ENCODE measurements at places on chromosomes 11 and 22. TPM values are rescaled to one million over a fixed set of nuclear protein-coding genes. Genes with fewer than 3 reads are reported as not detected.

DNA sequence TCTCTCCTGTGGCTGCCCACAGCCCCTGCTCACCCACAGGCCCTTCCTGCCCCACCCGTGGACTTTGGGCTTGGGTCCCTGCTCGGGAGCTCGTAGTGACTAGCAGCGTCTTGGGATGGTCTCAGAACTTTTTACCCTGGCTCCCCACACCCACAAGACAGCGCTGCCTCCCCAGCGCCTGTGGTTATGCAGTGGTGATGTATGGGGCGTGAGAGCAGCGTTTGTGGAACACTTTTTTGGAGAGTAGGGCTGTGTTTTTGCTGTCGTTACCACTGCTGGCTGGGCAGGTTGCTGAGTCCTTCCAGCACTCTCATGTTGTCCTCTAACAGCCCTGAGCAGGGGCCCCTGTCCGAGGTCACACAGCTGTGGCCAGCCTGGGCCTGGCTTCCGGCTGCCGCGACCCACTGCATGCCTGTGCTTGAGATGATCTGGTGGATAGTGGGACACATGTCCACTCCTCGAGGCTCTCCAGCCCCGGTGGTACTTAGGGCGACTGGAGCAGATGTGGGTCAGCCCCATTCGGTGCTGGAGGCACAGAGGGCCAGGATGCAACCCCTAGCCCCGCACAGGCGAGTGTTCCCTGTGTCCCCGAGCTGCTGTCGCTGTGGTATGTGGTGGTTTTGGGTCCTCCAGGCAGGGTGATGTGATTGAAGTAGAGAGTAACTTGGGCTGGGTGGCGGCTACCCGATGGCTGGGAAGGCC is 7.1 kb upstream of the GRAMD4 start:
- peak; percentile 27 for DNase-seq

DNA sequence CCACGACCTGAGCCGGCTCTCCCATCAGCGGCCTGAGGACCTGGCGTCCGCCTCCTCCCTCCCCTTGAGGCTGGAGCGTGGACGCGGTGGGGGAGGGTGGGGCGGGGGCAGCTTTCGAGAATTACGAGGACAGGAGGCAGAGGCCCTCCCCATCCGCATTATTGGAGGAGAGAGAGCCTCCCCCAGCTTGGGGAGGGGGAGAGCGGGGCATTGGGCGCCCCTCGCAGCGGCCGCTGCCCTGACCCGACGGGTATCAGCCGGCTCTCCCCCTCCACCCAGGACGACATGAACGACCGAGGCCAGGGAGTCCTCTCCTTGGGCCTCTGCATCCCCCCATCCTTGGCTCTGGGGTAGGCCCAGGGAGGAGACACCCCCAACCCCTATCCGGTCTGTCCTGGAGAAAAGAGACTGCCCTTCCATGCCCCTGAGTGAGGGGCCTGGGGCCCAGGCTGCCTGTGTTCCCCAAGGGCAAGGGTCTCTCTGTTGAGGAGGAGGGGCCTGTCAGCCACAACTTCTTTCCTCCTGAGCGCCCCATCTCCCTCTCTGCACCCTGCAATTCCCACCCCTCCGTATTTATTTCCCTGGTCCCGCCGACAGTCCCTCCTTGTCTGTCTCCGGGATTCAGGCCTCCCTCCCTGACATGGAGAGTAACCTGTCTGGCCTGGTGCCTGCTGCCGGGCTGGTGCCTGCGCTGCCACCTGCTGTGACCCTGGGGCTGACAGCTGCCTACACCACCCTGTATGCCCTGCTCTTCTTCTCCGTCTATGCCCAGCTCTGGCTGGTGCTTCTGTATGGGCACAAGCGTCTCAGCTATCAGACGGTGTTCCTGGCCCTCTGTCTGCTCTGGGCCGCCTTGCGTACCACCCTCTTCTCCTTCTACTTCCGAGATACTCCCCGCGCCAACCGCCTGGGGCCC is 495 bp downstream of the GPR137 start:
- no peak for DNase-seq

DNA sequence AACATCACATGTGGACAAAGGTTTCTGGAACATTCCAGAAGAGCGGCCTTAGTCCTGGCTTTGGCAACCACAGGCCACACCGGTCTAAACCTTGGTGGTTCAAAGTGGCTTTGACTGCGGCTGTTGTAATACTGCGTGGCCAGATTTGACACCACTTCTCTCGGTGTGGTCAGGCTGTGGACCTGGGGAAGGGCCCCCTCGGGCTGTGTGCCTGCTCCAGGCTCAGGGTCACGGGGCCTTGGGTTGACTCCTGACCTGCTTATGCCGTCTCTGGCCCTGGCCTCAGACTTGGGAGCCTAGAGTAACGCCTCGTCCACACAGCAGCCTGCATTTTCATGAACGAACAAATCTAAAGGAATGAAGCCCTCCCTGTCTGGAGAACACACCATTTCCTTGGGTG is 118.0 kb downstream of the PHF21B start:
- no peak for DNase-seq

DNA sequence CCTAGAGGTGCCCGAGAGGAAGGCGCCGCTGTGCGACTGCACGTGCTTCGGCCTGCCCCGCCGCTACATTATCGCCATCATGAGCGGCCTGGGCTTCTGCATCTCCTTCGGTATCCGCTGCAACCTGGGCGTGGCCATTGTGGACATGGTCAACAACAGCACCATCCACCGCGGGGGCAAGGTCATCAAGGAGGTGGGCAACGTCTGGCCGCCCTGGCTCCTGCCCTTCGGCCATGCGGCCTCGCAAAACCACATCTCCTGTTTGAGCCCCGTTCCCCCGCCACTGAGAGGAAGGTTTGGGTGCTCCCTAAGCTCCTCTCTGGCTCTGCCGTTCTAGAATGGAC is 3.4 kb downstream of the SLC17A6 start:
- no peak for DNase-seq

DNA sequence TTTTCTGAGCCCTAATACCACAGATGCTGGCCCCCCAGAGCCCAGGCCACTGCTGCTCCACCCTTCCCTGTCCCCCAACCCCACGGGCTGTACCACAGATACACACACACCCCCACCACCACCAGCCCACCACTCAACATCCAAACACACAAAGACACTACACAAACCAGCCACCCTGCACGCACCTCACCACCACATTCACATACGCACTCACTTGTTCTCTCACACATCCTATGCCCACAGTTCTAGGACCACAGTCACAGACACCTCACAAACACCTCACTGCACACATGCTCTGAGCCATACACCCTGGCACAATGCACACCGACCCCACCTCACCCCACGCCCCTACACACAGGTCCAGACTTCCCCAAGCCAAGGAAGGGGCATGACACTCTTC is 22.5 kb upstream of the OAF start:
- no peak for DNase-seq

- no peak for DNase-seq
These were observed 7.9 kb downstream of the SNAP29 start for GRCh38 chr22:20866736-20867135.

- DNase-seq = no peak
These were observed 117.5 kb upstream of the RRM1 start for GRCh38 chr11:3977078-3977477.

DNA sequence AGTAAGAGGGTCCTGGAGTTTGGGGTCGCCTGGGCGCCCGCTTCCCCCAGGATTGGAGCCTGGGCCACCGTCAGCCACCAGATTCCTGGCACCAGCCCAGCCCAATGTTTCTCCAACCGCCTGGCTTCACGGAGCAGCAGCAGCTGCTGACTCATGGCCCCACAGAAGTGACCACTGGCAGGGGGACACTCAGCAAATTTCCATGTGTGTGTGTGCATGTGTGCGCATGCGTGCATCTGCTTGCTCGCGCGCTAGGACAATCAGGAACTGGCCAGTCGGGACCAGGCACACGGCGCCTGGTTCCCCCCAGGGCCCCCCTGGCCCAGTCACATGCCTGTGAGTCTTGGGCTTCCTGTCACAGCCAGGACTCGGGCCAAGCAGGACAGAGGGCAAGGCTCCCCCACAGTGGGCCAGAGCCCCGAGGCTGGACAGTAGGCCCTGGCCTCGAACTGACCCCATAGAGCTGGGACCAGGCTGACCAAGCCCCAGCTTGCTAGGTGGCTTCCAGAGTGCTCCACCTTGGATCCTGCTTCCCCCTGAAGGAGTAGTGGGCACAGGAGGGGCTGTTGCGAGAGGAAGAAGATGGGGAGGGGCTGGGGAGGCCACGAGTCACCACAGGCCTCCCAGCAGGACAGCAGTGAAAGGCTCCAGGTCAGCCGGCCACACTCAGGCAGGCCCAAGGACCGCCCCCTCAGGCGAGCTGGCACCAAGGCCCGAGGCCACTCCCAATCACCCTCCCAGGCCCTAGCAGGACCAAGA is 3.2 kb downstream of the CTSD start:
- no peak for DNase-seq

GRCh38 chr11:123143476-123143875 is 51.6 kb downstream of the CLMP start:
- no peak for DNase-seq

- peak; percentile 74 for DNase-seq
These were observed 61.9 kb downstream of the MED15 start for GRCh38 chr22:20569059-20570058.

- peak; percentile 5 for DNase-seq
These were observed 54.9 kb downstream of the CD82 start for GRCh38 chr11:44620328-44620725.

DNA sequence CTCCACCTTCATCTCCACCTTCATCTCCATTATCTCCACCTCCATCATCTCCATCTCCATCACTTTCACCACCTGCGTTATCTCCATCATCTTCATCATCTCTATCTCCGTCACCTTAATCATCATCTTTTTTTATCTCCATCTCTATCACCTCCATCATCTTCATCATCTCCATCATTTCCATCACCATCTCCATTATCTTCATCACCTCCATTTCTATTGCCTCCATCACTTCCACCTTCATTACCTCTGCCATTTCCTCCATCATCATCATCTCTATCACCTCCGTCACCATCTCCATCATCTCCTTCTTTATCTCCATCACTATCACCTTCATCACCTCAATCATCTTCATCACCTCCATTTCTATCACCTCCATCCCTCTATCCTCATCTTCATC is 573.5 kb downstream of the TBC1D22A start:
- DNase-seq = no peak

DNA sequence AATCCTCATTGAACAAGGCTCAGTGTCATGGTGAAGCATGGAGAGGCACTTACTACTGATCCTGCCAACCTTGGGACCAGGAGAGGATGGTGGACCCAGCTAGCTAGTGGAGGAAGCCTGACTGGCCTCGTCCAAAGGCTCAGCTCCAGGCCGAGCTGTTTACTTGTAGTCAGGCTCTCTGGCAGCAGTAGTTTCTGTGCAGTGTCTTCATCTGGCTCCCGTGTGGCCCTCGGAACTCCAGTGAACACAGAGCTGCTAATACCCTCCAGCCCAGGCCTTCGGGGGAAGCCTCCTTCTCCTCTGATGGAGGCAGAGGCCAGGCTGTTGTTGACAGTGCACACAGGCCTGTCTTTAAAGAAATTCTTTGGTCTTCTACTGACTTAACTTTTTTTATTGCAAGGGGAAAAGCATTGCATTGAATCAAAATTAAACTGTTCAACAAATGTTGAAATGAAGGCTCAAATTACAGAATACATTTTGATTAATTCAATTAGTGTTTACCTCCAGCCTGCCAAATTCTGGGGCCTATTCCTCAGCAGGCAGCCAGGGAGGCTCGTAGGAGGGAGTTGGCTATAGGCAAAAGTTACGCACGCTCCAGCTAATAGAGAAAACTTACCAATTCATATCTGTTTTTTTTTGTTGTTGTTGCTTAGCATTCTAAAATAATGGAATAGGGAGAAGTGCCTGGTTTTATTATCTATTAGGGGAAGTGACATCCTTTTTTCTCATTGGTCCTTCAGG is 18.8 kb downstream of the PPFIBP2 start:
- DNase-seq = no peak

- DNase-seq = no peak
These were observed 24.5 kb upstream of the CSTF3 start for GRCh38 chr11:33185756-33186155.

DNA sequence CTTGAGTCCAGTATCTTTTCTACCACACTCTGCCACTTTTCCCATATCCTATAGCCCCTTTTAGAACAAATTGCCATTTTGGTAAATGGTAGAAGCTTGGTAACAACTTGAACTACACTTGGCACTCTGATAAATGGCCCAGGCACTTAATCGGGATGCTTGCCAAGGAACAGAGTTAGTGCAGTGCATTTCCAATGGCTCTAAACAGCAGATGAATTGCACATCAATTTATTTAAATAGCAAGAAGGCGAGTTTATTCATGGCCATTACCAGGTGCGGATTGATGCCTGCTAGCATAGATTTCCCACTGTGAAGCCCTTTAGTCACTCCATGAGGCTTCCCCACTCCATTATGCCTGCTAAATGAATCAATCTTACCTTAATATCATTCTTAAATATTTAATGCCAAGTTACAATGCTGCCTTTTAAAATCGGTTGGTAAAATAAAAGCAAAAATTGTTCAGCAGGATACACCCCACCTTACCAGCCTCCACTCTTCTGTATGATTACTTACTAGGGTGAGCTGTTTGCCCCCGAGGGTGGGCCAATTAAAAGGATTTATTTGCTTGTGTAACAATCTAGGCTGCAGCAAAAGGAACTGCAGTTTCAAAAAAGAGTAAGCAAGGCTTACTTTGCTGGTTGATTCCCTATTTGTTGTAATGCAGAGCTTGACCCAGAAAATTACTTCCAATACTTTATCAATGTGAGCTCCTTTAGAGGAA is 136.0 kb upstream of the ARHGAP42 start:
- no peak for DNase-seq

DNA sequence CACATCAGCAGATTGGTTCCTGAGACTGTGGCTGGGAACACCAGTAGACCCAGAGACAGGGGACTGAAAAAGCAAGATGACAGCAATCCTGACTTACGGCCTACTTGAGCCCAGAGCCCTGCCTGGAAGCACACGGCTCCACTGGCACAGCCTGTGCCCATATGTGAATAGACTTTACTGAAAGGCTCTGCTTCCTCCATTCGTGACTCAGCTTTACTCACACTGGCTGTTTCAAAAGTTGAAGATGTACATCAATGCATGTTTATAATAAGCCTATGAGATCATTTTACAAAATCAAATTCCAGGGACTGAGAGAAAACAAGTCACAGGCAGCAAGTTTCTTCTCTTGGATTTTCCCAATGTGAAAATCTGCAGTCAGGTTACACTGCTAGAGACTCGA is 134.6 kb upstream of the TEAD1 start:
- DNase-seq = no peak

DNA sequence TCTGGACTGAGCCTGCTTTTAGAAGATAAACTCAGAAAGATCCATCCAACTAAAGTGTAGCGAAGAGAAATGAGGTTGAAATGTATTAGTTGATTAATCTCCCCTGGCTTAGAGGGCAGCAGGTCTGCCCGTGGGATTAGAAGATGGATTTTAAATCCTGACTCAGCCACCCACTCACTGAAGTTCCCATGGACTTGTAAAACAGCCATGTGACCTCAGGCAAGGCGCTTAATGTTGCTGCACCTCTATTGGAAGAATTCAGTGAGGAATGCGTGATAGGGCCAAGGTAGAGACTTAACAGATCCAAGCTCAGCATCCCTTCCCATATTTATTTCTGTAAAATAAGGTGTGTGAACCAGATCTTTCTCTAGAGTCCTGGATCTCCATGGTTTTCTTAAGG is 45.1 kb upstream of the ELF5 start:
- no peak for DNase-seq

The OR5T1 gene
- total RNA-seq = not detected

The TBX1 gene
- total RNA-seq = 4.6 TPM

The B3GAT1 gene
- 78.4 TPM for total RNA-seq

The PSMA1 gene
- total RNA-seq = 176 TPM

The RNF169 gene
- total RNA-seq = 29.1 TPM

The KCNK4 gene
- total RNA-seq = 0.30 TPM

The TSKU gene
- not detected for total RNA-seq
